ENCODE measurements at places on chromosomes 3 and 15.

DNA sequence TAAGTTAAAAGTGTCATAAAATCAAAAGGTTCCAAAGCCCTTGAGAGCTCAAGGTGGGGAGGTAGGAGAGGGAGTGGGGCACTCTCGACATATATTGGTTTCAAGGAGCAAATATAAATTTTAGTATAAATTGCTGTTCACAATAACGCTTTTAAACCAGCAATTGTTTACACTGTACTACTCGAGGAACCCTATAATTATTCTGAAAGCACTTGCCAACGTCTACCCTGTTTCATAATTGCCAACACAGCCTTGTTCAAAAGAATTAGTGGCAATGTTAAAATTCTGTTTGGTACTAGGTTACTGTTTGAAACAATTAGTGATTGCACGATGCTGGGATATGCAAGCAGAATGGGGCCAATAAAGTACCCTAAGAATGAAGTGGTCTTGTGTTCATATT is 76.3 kb upstream of the ICE2 start:
- DNase-seq, result no peak

GRCh38 chr3:54120657-54121413 is 1.5 kb upstream of the CACNA2D3 start:
- DNase-seq, result peak; percentile 73

GRCh38 chr3:40521254-40521653 is 3.5 kb upstream of the ZNF621 start:
- DNase-seq, result no peak

GRCh38 chr15:72783004-72783639 is 436 bp downstream of the ADPGK start:
- DNase-seq, result no peak

Measured in Caki2 (cell line).